ENCODE measurements at places on chromosomes 5 and 9.
A peak's percentile ranks its signal among the peaks of the same experiment; 100 is the strongest.

GRCh38 chr5:124074500-124074899 is 562.5 kb downstream of the CSNK1G3 start:
- no peak for DNase-seq

DNA sequence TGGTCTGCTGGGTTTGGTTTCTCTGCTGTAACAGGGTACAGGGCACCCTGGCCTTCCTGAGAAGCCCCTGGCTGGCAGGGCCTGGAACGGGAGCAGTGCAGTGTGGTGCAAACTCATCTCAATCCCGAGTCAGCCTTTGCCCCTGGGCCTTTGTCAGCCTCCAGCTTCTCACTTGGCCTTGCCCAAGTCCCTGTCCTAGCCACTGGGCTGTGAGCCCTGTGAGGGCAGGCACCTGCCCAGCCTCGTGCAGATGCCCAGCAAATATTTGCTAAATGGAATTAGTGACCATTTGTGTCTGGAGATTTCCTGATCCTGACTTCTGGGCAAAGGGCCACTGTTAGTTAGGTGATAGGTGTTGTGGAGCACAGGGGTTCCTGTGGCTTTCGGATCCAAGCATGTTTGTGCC is 13.0 kb downstream of the RGS3 start:
- DNase-seq: no peak

DNA sequence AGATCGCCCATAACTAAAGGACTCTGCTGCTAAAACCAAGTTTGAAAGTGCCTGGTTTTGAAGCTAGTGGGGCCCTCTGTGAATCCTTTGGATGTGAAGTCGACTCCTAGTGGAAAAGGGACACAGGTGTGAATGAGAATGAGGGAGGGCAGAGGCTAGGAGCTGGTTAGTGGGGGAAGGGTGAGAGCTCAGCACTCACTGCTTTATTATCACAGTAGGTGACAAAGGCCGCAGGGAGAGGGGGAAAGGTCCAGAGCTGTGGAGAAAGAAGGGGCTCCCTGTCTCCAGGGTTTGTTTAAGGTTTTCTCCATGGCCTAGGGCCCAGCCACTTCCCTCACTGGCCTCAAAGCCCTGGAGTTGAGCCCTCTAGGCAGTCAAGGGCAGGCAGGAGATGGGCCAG is 3.5 kb downstream of the HDHD3 start:
- no peak for DNase-seq

GRCh38 chr5:170303549-170303948 is 6.0 kb upstream of the LCP2 start:
- DNase-seq: no peak

GRCh38 chr9:115922444-115922843 is 231.1 kb upstream of the PAPPA start:
- DNase-seq: no peak

- peak; percentile 25 for DNase-seq
These were observed 181.3 kb downstream of the AUH start for GRCh38 chr9:91180240-91180929.

DNA sequence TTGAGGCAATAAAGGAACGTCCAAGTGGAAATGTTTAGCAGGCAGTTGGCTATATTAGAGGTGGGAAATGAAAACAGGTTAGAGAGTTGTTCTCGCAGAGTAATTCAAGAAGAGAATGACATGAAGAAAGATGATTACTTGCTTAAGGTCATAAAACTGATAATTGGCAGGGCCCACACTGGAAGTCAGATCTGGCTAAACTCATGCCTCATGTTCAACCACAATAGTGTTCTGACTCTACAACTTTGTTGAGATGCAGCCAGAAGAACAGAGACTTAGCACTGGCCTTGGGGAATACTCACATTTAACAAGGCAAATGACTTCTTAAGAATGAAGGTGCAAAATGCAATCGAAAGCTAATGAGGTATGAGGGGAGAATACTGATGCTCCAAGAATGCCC is 27.2 kb upstream of the TNFSF8 start:
- DNase-seq: no peak

DNA sequence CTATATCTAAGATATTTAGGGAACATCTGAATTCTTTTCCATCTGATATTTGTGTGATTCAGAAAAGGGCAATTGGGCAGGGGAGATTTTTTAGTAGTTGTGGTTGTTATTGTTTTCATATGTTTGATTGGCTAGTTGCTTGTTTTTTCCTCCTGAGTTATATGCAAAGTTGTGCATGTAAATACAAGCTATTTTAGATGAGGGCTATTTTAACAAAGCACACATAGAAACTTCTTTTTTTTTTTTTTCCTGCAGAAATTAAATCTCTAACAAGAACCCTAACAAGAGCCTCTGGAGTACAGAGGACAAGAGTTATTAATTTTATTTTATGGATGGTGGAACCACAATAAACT is 559.1 kb downstream of the CETN3 start:
- DNase-seq: no peak

GRCh38 chr9:120579139-120580050 is 572 bp downstream of the CDK5RAP2 start:
- DNase-seq: peak; percentile 28

DNA sequence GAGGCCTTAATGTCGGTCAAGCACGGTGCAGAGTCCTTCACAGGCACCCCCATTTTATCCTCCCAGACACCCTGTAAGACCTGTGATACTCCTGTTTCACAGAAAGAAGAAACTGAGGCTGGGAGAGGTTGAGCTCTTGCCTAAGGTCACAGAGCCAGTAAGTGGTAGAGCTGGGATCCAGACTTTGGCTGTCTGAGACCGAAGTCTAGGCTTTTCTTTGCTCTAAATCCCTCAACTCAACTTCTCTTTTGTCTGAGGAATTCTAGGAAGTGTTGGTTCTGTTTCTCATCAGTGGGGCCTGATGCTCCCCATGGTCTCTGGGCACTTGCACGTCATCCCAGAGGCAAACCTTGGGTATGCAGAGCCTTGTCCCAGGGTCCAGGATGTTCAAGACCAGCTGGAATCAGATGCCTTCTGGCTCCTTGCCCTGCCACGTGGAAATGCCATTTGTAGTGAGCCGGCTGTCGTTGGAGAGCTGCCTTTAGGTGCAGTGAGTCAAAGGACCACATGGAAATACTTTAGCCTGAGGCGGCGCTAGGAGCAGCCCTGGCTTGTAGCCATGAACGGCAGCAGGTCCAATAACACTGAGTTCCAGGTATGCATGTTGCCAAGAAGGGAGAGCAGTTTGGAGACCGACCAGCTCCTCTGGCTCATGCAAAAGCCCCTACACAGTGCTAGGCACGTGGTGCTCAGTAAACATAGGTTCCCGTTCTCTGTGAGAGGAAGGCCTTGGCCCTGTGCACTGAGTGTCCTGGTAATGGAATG is 9.2 kb downstream of the DCANP1 start:
- peak; percentile 13 for DNase-seq

GRCh38 chr9:6460189-6460768 is 47.3 kb downstream of the UHRF2 start:
- DNase-seq: no peak

- DNase-seq: no peak
These were observed 139.8 kb upstream of the BASP1 start for GRCh38 chr5:17077440-17078233.

GRCh38 chr9:130042406-130042884 is 544 bp downstream of the FNBP1 start:
- DNase-seq: peak; percentile 48

- no peak for DNase-seq
These were observed 316.5 kb downstream of the DIRAS2 start for GRCh38 chr9:90325913-90326653.

DNA sequence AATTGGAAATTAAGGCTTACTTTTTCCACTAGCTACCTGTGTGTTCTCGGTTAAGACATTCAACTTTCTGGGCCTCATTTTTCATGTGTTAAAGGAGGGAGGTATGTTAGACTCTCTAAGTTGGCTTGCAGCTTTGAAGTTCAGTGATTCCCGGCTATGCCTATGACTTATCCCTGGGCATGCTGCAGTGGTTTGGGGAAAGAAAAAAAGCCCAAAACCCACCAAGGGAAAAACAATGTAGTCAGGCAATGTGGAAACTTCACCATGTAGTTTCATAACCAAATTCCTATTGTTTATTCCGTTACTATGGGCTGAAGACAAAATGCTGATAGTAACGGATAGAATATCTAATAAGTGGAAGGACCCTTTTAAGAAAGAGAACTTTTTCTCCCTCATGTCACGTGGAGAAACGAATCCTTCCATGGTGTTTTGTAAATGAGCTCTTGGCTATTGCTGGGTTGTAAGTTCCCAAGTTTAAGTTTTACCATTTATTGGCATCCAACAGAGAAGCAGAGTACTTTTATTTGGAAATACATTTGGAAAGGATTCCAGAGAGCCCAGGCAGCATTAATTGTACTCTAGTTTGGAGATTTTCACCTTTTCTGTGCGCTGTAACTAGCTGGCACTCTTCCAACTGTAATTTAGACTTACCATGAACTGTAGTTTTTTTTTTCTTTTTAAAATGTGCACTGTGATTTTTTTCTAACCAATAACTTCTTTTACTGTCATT is 84.9 kb upstream of the MPDZ start:
- no peak for DNase-seq

- DNase-seq: peak; percentile 77
These were observed 15.5 kb downstream of the TRIM7 start for GRCh38 chr5:181189363-181189961.

DNA sequence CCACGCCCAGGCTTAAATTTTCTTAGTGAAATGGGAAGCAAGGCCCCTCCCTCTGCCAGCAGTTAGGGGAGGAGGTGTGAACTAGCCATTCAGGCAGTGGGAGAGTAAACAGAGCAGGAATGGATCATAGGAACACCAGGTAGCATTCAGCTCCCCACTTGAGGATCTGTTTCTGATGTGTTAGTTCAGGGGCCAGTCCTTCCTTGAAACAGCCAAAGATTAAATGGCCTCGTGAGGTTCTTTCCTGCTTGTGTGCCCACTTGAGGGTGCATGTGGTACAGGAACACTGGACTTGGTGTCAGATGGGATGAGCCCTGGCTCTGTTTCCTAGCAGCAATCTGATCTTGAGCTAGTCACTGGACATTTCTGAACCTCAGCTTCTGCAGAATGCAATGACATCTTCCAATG is 21.2 kb downstream of the FAXDC2 start:
- DNase-seq: no peak

GRCh38 chr5:150159741-150160179 is 4.1 kb upstream of the PDGFRB start:
- DNase-seq: no peak

DNA sequence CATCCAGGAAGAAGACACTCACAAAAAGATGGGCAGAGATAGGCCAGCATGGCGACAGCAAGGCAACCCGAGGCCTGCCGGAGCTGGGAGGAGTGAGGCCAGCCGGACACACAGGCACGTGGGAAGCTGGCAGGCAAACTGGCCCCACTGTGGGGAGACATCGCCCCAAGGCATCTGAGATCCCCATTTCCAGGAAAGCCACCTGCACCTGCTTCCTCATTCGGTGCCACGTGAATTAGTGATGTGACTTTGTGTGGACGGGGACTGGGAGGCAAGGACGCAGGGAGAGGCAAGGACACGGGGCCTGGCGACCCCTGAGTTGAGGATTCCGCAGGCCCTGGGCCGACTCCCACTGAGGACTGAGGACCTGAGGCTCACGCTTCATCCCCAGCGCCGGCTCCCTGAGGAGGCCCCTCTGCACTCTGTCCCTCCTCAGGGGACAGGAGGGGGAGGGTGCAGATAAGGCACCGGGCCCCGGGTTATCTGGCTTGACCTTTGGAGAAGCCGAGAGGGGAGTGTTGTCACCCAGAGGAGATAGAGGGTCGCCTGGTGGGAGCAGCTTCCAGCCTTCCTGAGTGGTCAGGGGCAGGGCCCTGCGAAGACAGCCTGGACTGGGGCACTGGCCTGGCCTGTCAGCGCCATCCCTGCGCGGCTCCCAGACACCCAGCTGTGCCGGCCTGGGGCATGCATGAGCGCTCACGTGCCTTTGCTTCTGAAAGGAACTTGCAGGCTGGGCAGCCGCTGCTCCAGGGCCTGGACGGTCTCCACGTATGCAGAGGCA is 39.7 kb downstream of the NDUFS6 start:
- no peak for DNase-seq

DNA sequence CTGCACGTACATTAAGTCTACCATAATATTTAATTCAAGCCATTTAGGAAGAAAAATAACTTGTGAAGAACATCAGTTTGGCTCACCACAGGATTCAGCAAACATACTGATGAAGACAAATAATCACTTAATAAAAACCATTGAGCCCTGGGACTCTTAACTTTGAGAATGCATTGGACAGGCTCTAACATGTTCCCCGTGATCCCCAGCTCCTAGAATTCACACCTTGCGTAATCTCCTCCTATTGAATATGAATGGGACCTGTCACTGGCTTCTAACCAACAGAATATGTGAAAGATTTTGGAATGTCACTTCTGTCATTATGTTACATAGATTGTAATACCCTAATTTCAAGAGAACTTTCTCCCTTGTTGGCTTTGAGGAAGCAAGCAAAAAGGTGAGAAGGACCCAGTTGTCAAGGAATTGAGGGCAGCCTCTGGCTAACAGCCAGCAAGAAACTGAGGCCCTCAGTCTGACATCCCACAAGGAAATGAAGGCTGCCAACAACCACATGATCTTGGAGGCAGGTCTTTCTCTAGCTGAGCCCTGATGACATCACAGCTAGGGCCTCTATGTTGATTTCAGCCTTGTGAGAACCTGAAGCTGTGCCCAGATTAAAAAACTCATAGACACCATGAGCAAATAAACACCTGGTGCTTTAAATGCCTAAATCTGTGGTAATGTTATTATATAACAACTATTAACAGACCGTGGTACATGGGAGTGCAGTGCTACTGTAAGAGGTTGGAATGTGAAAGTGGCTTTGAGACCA is 433.2 kb downstream of the SEMA5A start:
- no peak for DNase-seq

- DNase-seq: no peak
These were observed 48.3 kb upstream of the RNF130 start for GRCh38 chr5:180119903-180120236.

DNA sequence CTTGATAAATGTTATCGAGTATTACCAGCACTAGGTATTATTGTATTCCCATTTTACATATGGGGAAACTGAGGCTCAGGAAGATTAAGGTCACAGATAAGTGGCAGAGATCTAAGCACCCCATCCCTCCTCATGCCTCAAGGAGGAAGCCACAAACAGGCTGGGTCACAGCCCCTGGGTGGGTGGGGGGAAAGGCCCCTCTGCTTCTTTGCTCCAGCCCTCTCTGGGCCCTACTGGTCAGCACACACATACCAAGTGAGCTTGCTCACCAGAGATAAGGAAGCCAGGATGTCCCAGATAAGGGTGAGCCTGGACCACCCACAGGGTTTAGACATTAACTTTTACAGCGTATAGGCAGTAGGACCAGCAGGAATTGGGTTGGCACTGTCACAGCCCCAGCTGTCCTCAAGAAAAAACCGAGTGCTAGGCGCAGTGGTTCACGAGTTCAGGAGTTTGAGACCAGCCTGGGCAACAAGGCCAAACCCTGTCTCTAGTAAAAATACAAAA is 45.3 kb downstream of the STK10 start:
- no peak for DNase-seq

GRCh38 chr9:69122549-69123141 is 51.4 kb upstream of the TJP2 start:
- DNase-seq: no peak
